ENCODE measurements at places on chromosomes 2 and 18. TPM values are rescaled to one million over a fixed set of nuclear protein-coding genes. Genes with fewer than 3 reads are reported as not detected.

RAPH1 gene
- 33.4 TPM for total RNA-seq

CPO gene
- not detected for total RNA-seq

ZNF2 gene
- total RNA-seq, result 2.0 TPM

UGT1A6 gene
- 5.1 TPM for total RNA-seq

MFSD2B gene
- total RNA-seq, result 0.06 TPM

NGEF gene
- total RNA-seq, result 4.2 TPM

CREG2 gene
- total RNA-seq, result not detected

ALPP gene
- total RNA-seq, result not detected

DNAJC5G gene
- total RNA-seq, result not detected

GREB1 gene
- total RNA-seq, result 0.07 TPM

ALLC gene
- total RNA-seq, result not detected

- DNase-seq, result no peak
Observed at GRCh38 chr18:75863696-75864095, 436.2 kb upstream of the SMIM21 start.

GRCh38 chr2:96145036-96145847, at the start of gene DUSP2:
DUSP2 (minus strand) TSS chr2:96145440; CDS start chr2:96145354, 86 bp downstream.
- DNase-seq, result no peak

DNA sequence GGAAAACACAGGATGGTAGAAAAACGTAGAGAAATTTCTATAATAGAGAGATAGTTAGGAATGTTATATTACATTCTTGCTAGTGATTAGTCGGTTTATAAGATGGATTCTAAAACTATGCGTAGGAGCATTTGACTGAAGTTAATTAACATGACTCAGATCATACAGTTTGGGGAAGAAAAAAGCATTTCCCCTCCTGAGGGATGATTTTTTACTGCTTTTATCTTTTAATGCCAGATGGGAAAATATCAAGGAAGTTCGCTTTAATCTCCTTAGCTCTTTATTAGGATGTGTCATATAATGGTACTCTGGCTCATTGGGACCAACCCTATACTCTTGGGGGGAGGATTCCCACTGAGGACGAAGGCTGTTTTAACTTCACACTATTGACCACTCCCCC, 502.1 kb downstream of the TGIF1 start:
- no peak for DNase-seq

GRCh38 chr2:28600181-28600580, 104.3 kb downstream of the PLB1 start:
- DNase-seq, result no peak

- DNase-seq, result no peak
Observed at GRCh38 chr18:74390900-74391299, 66.2 kb downstream of the DIPK1C start.

DNA sequence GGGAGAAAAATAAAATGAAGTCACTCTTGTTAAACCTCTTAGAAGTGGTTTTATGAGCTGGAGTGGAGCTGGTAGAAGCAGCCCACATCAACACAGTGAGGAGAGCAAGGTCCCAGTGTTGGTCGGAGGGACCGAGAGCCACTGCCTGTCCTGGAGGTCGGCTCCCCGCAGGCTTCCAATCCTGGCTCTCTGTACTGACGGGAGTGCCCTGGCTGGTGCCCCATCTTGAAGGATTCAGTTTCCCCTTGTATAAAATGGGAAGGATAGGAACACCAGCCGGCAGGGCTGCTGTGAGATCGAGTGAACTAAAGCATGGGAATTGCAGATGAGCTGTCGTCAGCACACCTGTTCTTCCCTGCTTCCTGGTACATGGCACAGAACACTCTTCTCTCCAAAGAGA, 104.3 kb upstream of the ID2 start:
- DNase-seq, result no peak

DNA sequence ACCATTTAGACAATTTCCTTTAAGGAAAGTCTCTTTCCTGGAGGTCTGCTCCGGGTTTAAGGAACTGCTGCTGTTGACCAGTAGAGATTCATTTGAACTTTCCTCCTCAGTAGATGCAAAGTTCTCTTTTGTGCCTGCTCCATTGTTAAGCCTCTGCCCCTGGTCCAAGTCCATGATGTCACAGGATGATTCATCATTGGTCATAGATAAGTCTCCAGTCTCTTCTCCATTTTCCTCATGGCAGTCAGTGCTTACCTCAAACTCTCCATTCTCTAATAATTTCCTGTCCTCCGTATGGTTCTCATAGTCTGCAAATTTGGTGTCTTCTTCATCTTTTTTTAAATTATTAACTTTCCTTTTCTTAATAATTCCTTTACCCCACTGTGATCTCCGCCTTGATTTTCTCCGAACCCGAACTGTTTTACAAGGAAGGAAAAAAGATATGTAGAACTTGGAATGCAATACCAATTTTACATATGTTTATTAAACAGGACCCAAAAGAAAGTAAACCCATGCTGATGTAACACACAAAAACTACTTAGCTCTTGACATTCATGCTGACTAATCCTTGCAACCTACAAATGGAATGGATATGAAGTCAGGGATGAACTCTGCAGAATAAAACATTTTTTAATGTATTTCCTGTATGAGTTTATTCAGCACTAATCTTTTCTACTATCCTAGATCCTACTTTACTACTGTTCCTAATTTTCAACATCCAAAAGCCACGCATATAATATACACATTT, 169.1 kb downstream of the ATAD2B start:
- DNase-seq, result peak; percentile 46

- no peak for DNase-seq
Observed at GRCh38 chr2:120261387-120262006, 8.8 kb downstream of the RALB start.

GRCh38 chr2:10883066-10883465, 28.7 kb upstream of the KCNF1 start:
- DNase-seq, result no peak

All from epithelial cell of proximal tubule (primary cell).